ENCODE measurements at places on chromosomes 7 and 10.

- H3K4me3 ChIP-seq = no peak overlapping the region
- no peaks in the 10 kb centered on the region for H3K36me3 ChIP-seq
- DNase-seq = no peak
- H3K27ac ChIP-seq = no peak overlapping the region
- no peaks in the 10 kb centered on the region for H3K27me3 ChIP-seq
Observed at GRCh38 chr10:67119651-67120050, 193.8 kb downstream of the LRRTM3 start.

DNA sequence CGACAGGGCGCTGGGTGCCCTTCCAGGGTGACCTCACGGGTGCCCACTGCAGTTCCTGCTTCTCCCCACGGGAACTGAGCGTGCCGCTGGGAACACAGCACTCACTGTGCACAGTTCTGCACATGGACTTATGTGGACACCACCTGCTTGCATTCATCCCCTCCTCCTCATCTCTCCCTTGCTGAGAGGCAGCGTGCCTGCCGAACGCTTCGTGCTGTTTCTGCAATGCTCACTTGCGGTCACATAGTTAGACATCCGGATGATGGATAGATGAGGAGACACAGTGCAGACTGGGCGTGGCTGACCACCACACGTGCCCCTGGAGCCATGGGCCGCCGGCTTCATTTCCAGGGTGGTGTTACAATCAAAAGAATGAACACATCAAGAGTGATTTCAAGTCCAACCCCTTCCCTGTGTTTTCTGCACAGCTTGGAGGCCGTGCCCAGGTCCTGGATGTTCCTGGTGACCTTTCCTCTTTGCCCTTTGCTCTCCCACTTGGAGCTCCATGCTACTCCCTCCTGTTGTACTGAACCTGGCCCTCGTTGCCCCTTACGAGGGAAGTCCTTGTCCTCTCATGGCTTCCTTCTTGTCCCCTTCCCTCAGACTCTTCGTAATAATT, 119.4 kb downstream of the VIPR2 start:
- H3K4me1 ChIP-seq = peaks cover 12% of the 10 kb centered on the region
- no peaks in the 10 kb centered on the region for H3K36me3 ChIP-seq
- peaks cover 12% of the 10 kb centered on the region for H3K27me3 ChIP-seq
- no peak overlapping the region for H3K27ac ChIP-seq
- DNase-seq = no peak

GRCh38 chr7:23618241-23618640, 21.1 kb downstream of the CCDC126 start:
- no peaks in the 10 kb centered on the region for H3K27me3 ChIP-seq
- no peak for DNase-seq
- H3K4me3 ChIP-seq = no peak overlapping the region

DNA sequence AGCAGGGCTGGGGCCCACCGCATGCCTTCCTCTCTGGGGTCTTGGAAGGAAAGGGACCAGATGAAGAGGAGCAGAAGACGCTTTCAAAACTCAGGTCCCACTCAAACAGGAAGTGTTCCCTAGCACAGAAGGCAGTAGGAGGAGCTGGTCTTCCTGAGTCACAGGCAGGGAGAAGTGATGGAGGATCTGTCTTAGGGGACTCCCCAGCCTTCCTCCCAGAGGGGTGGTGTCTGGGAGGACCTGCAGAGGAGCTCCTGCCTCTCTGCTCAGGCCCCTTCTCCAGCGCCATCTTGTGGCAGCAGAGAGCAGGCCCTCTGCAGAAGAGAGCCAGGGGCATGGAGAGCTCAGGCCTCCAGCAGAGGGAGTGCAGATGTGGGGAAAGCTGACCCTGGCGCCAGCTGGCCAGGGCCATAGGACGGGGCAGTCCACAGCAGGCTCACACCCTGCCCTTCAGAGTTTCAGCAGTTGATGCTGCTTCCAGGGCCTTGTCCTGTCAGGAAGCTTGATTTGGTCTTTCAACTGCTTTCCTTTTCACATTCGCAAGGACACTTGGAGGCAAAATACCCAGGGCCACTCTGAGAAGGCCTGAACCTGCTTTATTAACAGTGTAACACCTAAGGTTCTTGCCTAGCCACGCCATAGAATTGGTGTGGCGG, 62.2 kb upstream of the TARP start:
- no peak overlapping the region for H3K4me3 ChIP-seq
- no peaks in the 10 kb centered on the region for H3K36me3 ChIP-seq
- H3K27me3 ChIP-seq = peaks cover 1% of the 10 kb centered on the region

GRCh38 chr7:131173145-131173890, 154.4 kb upstream of the MKLN1 start:
- no peak overlapping the region for H3K27ac ChIP-seq
- no peaks in the 10 kb centered on the region for H3K27me3 ChIP-seq
- no peak overlapping the region for H3K4me3 ChIP-seq

DNA sequence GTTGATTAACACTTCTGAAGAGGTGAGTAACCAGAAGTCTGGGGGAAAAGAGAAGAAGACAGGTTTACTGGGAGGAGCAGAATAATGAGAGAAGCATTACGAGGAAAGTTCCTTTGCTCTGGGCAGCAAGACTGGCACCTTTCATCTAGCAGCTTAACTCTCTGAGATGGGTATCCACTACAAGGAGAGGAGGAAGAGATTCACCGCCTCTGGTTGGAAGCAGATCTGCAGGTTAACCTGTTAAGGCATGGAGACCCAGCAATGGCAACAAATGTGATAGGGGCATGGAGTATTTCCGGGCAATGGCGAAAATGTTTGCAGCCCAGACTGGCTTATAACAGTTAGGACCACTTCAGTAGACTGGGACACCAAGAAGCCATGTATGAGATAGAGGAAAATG, 162.2 kb downstream of the TFEC start:
- DNase-seq = no peak
- H3K4me1 ChIP-seq = no peaks in the 10 kb centered on the region
- H3K4me3 ChIP-seq = no peak overlapping the region
- H3K36me3 ChIP-seq = no peaks in the 10 kb centered on the region
- no peak overlapping the region for H3K27ac ChIP-seq

DNA sequence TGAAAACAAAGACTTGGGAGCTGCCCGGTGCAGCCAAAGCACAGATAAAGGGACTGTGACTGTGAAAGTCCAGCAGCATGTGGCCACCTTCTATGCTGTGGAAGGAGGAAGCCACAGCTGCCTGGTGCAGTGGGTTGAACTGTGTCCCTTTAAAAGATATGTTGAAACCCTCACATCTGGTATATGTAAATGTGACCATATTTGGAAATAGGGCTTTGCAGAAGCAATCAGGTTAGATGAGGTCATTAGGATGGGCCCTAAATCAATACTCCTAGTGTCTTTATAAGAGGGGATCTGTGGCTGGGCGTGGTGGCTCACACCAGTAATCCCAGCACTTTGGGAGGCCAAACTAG, 136.9 kb downstream of the GLI3 start:
- H3K27me3 ChIP-seq = peaks cover 6% of the 10 kb centered on the region
- no peak overlapping the region for H3K4me3 ChIP-seq
- peaks cover 4% of the 10 kb centered on the region for H3K36me3 ChIP-seq
- DNase-seq = no peak

DNA sequence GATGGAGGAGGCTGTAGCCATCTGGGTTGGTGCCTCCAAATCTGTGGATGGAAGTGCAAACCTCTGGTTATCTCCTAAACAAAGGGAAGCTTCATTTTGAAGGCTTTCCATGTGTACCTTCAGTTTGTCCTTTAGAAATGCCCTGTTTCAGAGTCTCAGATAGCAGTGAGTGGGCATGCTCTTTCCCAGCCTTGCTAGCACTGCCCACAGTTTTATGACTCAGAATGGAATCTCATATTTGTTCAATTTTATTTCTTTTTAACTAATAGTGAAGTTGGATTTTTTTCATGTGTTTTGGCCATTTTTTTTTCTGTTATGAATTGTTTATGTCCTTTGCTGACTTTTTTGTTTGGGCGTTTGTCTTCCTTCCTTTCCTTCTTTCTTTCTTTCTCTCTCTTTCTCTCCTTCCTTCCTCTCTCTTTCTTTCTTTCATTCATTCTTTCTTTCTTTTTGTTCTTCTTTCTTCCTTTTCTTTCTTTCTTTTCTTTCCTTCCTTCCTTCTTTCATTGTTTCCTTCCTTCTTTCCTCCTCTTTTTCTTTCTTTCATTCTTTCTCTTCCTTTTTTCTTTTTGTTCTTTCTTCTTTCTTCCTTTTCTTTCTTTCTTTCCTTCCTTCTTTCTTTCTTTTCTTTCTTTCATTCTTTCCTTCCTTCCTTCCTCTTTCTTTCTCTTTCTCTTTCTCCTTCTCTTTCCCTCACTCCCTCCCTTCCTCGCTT, 25.6 kb downstream of the PRF1 start:
- H3K4me3 ChIP-seq = no peak overlapping the region
- H3K36me3 ChIP-seq = no peaks in the 10 kb centered on the region
- H3K27ac ChIP-seq = no peak overlapping the region
- H3K4me1 ChIP-seq = peaks cover 21% of the 10 kb centered on the region
- DNase-seq = no peak

DNA sequence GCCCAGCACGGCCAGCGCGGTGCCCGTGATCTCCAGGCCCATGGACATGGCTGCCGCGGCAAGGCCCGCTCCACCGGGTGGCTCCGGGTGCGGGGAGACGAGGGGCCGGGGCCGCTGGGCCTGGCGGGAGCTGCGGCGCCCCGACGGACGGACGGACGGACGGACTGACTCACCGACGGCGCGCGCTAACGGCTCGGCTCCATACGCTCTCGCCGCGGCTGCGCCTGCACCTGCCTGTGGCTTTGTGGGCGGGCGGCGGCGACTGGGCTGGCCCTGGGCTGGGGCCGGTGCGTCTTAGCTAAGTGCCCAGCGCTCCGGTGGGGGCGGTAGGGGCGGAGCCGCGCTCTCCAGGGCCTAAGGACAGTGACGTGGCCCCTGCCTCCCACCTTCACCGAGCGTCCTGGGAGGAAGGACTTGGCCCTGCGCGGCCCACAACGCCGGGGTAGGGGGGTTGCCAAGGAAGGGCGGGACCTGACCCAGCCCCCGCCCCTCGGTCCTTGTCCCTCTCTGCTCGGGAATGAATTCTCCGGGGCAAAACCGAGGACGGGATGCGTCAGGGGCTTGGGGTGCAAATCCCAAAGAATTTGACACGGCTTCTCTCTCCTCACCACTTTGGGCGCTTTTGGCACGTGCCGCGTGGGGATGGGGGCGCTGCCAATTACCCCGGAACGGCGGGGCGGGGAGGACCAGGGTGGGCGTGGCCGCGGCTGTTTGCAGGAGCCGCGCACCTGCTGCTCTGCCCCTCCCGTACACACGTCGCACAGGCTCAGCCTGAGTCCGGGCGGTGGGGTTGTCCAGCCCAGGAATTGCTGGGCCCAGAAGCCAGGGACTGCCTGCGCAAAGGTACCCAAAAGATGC, at the start of gene CLDN3:
TSS of gene CLDN3 (minus strand) at position 269 of the 858 bp plus-strand sequence. CDS start at position 48, 221 bp downstream.
- H3K27ac ChIP-seq = no peak within 1 kb of the TSS
- peaks cover 3% of the 10 kb centered on the region for H3K4me1 ChIP-seq
- H3K36me3 ChIP-seq = peaks cover 4% of the 10 kb centered on the region

DNA sequence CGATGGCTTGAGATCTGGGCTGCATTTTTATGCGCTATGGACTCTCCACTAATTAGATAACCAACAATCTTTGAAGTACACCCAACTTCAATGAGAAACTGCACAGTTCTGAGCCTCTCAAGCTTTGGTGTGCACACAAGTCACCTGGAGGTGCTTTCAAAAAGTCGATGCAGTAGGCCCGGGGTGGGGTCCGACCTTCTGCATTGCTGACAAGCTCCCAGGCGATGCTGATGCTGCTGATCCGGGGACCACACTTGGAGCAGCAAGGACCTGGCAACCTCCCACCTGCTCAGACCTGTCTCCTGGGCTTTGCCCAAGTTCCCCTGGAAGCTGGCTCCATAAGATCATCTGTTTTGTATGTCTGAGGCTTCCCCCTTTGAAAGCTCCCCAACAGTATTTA, 10.7 kb downstream of the KIAA1549 start:
- peaks cover 27% of the 10 kb centered on the region for H3K4me1 ChIP-seq
- H3K36me3 ChIP-seq = peaks cover 20% of the 10 kb centered on the region
- no peak overlapping the region for H3K4me3 ChIP-seq
- no peak for DNase-seq
- no peak overlapping the region for H3K27ac ChIP-seq

DNA sequence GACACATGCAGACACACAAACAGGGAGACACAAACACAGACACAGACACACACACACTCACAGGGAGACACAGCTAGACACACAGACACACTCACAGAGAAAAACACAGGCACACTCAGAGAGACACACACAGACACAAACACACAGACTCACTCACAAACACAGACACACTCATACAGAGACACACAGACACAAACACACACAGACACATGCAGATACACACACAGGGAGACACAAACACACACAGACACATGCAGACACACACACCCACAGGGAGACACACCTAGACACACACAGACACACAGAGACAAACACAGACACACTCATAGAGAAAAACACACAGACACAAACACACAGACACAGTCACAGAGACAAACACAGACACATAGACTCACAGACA, 67.9 kb downstream of the ADARB2 start:
- no peak overlapping the region for H3K4me3 ChIP-seq
- H3K27ac ChIP-seq = no peak overlapping the region
- peaks cover 3% of the 10 kb centered on the region for H3K27me3 ChIP-seq
- peaks cover 7% of the 10 kb centered on the region for H3K4me1 ChIP-seq

GRCh38 chr10:80599424-80599847, 61.7 kb downstream of the SH2D4B start:
- no peaks in the 10 kb centered on the region for H3K36me3 ChIP-seq
- H3K4me1 ChIP-seq = no peaks in the 10 kb centered on the region
- DNase-seq = peak; percentile 69
- peaks cover 6% of the 10 kb centered on the region for H3K27me3 ChIP-seq
- H3K4me3 ChIP-seq = no peak overlapping the region

Data from endothelial cell (in vitro differentiated cells).